ENCODE measurements at places on chromosomes 3 and 15.

DNA sequence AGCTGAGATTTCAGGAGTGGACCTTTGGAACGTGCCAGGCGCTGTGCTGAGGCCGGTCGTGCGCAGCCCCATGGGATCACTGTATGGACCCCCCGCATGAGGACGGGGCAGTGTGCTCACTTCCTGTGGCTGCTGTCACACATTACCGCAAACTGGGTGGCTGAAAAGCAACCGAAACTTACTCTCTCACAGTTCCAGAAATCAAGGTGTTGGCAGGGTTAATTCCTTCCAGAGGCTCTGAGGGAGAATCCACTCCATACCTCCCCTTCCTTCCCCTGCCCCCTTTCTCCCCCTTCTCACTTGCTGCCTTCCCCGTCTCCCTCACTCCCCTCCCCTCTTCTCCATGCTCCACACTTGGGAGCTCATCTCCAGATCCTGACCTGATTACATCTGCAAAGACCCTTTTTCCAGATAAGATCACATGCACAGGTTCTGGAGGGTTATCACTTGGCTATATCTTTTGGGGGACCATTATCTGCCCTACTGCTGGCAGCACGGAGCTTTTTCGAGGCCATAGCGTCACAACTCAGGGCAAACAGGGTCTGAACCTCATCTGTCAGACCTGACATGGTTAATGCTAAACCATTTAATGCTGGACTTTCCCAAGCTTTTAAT lies 41.2 kb downstream of the KLF13 start:
- H3K27ac ChIP-seq = peak overlapping the region; percentile 53
- no peak overlapping the region for H3K4me3 ChIP-seq
- H3K27me3 ChIP-seq = no peaks in the 10 kb centered on the region
- H3K36me3 ChIP-seq = peaks cover 8% of the 10 kb centered on the region

DNA sequence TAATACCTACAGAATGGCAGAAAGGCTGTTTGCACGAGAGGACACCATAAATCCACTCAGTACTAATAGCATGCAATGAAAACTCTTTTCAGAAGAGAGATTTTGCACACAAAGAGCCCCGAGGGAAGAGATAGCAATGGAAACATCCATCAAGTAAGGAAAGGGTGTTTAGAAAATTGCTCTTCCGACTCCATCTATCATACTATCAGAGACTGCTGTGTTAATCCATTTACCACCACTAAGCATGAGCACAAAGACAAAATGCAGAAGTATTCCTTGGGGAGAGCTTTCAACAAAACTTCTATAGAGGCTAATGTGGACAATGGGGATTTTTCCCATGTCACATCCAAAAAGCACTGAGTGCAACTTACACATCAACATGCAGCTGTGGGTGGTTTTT lies 72.1 kb upstream of the PLAAT1 start:
- no peak for DNase-seq
- no peaks in the 10 kb centered on the region for H3K4me1 ChIP-seq
- no peak overlapping the region for H3K4me3 ChIP-seq
- H3K27me3 ChIP-seq = no peaks in the 10 kb centered on the region

DNA sequence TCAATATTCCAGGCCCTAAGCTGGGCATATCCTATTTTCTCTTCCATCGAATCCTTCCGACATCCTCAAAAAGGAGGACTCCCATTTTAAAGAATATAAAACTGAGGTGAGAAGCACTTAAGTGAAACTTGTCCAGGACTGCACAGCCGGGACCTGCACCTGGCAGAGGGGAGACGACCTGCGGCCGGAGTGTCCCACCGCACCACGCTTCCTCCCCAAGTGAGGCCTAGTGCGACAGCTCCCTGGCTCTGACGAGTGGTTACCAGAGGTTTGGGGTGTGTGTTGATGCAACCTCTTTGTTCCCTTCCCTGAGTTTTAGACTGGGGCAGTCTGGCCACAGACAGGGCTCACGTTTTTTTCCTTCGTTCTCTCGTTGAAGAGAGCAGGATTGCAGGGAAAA lies 24.9 kb upstream of the ATP2B2 start:
- no peak overlapping the region for H3K4me3 ChIP-seq
- H3K36me3 ChIP-seq = no peaks in the 10 kb centered on the region
- H3K27me3 ChIP-seq = no peaks in the 10 kb centered on the region
- no peaks in the 10 kb centered on the region for H3K4me1 ChIP-seq

GRCh38 chr15:49315391-49315823 lies 107.6 kb upstream of the FGF7 start:
- peak overlapping the region; percentile 82 for H3K27ac ChIP-seq
- peaks cover 24% of the 10 kb centered on the region for H3K4me1 ChIP-seq
- H3K4me3 ChIP-seq = no peak overlapping the region
- peaks cover 15% of the 10 kb centered on the region for H3K36me3 ChIP-seq

DNA sequence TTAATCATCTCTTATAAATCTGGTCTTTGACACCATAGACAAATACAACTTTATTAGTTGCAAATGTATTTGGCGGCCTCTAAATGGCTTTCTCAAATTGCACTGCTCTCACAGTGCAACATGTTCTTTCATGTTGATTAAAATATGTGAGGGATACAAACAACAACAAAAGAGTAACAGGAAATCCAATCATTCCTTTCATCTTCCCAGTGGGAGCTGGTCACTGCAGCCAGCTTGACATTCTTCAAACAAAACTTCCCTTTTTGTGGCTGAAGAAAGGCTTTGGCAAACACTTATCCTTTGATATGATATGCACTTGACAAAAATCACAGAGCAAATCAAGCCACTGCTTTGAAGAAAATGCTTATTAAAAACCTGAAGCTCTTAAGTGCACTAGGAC lies 973.6 kb downstream of the EPHA3 start:
- no peaks in the 10 kb centered on the region for H3K36me3 ChIP-seq
- H3K27me3 ChIP-seq = no peaks in the 10 kb centered on the region
- peaks cover 13% of the 10 kb centered on the region for H3K4me1 ChIP-seq
- H3K4me3 ChIP-seq = no peak overlapping the region

DNA sequence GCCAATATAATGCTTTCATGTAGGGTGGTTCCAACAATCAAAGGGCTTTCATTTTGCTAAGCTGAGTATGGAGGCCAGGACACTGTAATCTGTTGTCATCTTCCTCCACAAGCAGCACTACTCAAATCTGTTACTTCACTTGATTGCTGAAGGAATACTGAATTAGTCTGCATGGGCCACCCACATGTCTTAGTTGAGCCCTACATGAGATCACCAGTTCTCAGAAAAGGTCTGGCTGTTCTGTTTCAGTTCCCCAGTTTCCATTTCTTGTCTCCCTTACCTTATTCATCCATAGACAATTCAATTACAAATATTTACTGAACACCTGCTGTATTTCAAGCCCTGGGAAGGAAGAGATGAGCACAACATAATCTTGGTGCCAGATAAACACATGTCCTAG lies 119.2 kb downstream of the FHIT start:
- no peak overlapping the region for H3K4me3 ChIP-seq
- H3K27me3 ChIP-seq = no peaks in the 10 kb centered on the region
- peaks cover 1% of the 10 kb centered on the region for H3K36me3 ChIP-seq
- H3K27ac ChIP-seq = no peak overlapping the region

DNA sequence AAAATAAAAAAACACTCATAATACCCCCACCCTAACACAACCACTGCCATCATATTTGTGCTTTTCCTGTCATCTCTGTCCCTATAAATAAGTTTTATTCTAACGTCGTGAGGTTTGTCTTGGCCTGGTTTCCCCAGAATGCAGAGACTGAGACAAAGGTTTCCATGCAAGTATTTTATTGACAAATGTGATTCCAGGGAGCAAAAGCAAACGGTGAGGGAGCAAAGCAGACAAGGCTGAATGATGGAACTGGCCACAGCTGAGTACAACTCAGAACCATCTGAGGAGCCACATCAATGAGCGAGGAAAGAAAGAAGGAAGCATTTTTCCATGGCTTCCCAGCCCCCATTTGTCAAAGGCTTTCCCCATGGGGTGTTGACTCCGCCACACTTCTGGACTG lies 37.7 kb upstream of the LARS2 start:
- peaks cover 8% of the 10 kb centered on the region for H3K4me1 ChIP-seq
- no peak overlapping the region for H3K4me3 ChIP-seq
- peaks cover 3% of the 10 kb centered on the region for H3K36me3 ChIP-seq
- no peak overlapping the region for H3K27ac ChIP-seq
